SJSA1 (cell line): ENCODE measurements at places on chromosomes 2 and 18. TPM values are rescaled to one million over a fixed set of nuclear protein-coding genes. Genes with fewer than 3 reads are reported as not detected.

DNA sequence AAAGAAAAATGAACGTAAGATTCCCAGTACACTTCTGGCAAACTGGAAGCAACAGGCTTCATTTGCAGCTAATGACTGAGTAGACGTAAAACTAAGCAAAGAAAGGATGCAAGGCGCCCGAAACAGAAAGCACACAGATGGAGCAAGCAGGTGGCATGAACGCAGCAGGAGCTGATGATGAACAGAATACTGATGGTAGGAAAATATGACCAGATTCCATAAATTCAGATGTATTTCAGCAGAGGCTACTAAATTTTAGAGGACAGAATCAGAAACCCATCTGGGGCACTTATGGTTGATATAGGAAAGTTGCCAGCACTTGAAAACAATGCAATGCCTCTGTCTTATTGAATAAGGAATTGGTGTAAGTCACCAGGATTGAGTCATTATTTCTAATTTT lies 658.7 kb upstream of the LINC00305 start:
- no peak for DNase-seq

DNA sequence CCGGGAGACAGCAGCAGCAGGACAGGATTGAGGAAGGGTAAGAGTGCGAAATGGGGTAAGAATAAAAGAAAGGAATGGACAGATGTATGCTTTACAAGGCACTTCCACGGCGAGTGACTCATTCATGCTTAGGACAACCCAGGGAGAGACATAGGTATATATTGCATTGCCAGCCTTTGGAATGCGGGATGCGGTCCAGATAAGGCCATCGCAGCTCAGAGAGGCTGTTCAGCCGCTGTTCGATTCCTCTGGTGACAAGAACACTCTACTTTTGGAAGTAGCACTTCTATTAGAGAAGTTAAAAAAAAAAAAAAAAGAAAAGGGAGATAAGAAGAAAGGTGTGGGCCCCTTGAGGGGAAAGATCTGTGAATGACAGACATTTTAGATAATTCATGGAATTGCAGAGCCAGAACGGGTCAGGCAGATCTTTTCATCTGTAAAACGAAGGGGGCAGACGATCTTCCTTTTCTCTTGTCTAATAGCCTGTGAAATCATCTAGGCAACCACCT lies 819 bp upstream of the NCOA1 start:
- DNase-seq: no peak

DNA sequence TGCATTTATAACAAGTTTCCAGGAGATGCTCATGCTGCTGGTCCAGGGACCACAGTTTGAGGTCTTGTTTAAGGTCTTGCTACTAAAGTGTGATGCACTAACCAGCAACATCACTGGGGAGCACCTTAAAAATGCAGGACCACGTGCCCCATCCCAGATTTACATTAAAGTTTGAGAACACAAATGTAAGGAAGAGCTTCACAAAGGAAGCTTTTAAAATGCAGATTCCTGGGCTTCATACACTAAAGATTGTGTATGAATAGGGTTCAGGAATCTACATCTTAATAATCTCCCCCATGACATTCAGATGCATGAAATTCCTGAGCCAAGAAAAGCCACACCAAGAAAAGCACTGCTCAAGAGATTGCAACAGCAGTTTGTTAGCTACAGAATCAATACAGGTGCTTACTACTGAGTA lies 235.3 kb upstream of the TANK start:
- no peak for DNase-seq

GRCh38 chr18:54109131-54109683 lies 115.3 kb downstream of the MBD2 start:
- DNase-seq: no peak

DNA sequence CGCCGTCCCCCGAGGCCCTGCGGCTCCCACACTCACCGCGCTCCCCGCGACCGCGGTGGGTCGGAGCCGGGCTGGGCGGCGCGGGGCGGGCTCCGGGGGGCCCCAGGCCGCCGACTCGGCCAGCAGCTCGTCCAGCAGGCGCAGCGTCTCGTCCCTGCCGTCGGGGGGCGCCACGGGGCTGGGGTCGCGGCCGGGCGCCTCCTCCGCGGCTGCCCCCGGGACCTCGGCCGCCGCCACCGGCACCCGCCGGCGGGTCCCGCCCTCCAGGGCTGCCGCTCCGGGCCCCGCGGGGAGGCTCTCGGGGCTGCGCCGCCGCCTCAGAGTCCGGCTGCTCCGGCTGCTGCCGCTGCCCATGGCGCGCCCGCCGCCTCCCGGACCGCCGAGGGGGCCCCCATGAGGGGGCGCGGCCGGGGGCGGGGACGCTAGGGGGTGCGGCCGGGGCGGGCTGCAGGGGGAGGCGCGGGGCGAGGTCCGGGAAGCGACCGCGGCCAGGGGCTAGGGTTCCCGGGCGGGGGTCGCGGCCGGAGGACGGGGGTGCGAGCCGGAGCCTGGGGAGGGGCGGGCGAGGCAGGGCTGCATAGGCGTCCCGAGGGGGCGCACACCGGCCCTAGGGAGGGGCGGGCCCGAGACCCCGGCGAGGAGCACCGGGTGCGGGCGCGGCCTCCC lies at the start of gene CYS1:
CYS1 (minus strand) TSS at position 542 of the 666 bp plus-strand sequence; CDS start at position 354, 188 bp downstream.
- DNase-seq: no peak

- DNase-seq: no peak
Observed at GRCh38 chr18:35409911-35410310, 32.8 kb upstream of the ZNF396 start.

The PIEZO2 gene
- 4.2 and 5.5 TPM in 2 replicates for total RNA-seq
